ENCODE measurements at places on chromosomes 6 and 20.
A peak's percentile ranks its signal among the peaks of the same experiment; 100 is the strongest.

DNA sequence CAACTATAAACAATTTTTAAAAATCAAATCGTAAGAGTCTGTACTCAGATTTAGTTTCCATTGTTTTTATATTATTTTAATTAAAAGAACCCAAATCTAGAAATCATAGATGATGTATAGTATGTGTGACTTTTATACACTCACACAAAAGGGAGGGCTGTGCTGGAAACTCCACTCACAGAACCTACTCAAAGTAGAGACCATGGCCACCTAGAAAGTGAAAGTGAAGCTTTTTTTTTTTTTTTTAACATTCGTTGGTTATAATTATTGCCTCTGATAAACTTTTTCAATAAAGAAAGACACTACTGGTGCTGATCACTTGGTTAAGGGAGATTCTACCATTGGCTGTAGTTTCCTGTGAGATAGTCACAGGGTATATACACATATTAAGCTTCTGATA lies 37.9 kb upstream of the PRL start:
- DNase-seq = no peak

DNA sequence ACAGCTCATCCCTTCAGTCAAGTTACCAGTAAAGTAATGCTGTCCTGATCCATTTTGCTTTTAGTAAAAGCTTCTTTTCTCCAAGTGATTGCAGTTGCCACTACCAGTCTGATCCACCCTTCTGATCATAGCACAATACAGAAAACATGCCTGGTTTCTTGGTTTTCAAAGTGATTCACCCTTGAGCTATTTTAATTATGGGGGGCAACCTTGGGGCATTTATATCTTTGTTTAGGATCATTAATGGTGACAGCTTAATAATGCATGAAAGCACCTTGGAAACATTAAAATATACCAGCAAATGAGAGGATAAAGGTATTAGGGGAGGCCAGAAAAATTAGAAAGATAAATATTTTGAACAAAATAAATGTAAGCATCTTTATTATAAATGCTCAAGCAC lies 38.4 kb downstream of the LRRC1 start:
- no peak for DNase-seq

DNA sequence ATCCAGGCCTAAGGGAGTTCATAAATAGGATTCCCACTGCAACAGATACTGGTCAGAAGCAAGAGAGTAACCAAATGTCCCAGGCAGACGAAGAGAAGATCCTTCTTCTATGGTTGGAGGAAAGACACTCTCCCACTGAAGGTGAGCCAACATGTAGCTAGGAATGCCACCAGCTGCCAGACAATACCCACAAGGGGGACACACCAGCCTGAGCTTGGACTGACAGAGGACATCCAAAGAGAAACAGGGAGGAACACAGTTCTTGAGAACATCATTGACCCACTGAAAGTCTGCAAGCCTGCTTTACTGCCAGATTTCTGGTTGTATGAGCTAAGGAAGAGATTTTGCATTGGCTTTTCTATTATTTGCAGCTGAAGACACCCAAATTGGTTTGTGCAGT lies 80.1 kb downstream of the PXDC1 start:
- DNase-seq = no peak

- DNase-seq = no peak
Observed at GRCh38 chr6:12071064-12071615, 59.0 kb downstream of the HIVEP1 start.

DNA sequence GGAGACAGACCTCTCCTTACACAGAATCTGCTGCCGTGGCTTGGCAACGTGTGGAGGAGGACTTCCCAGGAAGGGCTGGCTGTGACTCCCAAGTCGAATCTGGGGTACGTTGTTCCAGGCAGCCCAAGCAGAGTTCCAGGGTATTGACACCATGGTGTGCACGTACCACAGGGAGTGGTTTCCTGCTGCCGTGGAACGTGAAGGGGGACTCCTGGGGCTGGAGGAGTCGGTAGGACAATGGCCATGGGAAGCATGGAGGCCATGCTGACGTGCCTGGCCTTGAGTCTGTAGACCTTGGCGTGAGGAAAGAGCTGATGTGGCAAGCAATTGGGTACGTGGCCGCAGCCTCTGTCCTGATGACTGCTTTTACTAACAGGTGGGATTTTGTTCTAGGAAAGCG lies 119.3 kb downstream of the TULP4 start:
- no peak for DNase-seq

DNA sequence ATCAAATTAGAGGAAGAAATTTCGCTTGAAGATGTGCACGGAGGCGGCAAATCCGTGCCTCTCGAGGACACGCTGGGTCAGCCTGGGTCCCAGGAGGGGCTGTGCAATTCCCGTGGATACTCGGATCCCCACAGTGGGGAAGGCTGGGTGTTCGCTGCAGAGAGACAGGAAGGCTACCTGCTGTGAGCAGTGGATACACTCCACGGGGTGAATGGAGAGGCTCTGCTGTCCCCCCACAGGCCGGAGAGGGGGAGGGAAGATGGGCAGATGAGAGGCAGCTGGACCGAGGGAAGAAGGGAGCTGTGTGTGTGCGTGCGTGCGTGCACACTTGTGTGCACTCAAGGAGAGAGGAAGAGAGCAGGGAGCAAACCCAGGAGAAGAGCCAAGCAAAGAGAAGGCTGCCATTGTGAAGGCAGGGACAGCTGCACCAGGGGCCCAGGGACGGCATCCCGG lies 57.3 kb downstream of the SULF2 start:
- no peak for DNase-seq

GRCh38 chr6:64861039-64861651 lies 845.9 kb downstream of the EYS start:
- DNase-seq = no peak

GRCh38 chr20:652615-653109 lies 338 bp downstream of the SRXN1 start:
- DNase-seq = peak; percentile 40

- no peak for DNase-seq
Observed at GRCh38 chr6:119535332-119535731, 185.8 kb upstream of the MAN1A1 start.

DNA sequence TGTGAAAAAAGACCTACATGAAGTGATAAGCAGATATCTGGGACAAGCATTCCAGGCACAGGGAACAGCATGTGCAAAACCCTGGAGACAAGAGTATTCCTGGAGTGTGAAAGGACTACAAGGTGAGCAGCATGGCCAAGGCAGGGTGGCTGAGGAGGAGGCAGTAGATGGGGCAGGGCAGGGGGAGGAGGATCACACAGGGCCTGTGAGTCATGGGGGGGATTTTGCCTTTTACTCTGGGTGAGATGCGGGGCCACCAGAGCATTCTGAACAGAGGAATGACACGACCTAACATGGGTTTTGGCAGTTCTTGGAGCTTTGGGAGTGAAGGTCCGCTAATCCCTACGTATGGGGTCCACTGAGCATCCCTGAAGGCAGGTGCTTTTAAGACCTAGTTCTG lies 69.8 kb upstream of the CCN6 start:
- DNase-seq = no peak

- peak; percentile 18 for DNase-seq
Observed at GRCh38 chr6:25138934-25139415, 140.2 kb upstream of the CARMIL1 start.
